ELF-1 (cell line): ENCODE measurements at places on chromosomes 6 and 20.

- DNase-seq = peak; percentile 51
These were observed 95.0 kb downstream of the TCP11 start for GRCh38 chr6:35046103-35046502.

DNA sequence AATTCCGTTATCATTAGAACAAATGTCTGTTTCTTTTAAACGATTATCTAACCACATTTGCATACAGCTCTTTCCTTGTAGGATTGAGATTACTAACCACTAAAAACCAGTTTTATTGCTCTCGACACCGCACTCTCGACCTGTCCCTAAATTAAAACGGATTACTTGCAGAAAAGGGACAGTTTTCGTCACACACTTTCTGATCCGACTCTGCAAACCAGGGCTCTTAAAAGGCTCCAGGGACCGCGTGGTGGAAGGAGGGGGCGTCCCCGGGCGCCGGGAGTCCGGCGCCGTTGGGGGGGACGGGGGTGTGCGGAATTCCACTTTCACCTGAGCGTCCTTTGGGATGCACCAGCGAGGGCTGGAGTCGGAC lies 731 bp downstream of the MAK start:
- no peak for DNase-seq

- DNase-seq = peak; percentile 77
These were observed 4.0 kb upstream of the TUBB2B start for GRCh38 chr6:3231247-3232016.

- DNase-seq = no peak
These were observed 11.5 kb upstream of the UBE2V1 start for GRCh38 chr20:50124496-50124895.

DNA sequence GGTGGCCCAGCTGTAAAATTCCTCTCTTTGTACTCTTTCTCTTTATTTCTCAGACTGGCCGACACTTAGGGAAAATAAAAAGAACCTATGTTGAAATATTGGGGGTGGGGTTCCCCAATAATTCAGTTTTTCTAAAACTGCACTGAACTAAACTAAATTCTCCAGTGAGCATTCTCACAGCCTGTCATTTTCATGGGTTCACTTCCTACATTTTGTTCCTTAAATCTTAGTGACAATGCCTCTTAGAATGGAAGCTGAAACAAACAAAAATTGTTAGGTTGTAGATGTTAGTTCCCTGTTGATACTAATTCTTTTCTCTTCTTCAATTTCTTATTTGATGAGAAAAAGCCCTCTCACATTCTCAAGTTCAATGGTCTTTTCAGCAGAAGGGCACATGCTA lies 35.8 kb upstream of the IFNGR1 start:
- no peak for DNase-seq

- DNase-seq = no peak
These were observed 793 bp upstream of the HDAC2 start for GRCh38 chr6:113971741-113972140.

- DNase-seq = no peak
These were observed 246.0 kb downstream of the PHACTR1 start for GRCh38 chr6:12962529-12962928.

- DNase-seq = no peak
These were observed 33.9 kb upstream of the FBXO30 start for GRCh38 chr6:145848541-145848940.
